Foreskin keratinocyte (primary cell): ENCODE measurements at places on chromosomes 6 and 20. TPM values are rescaled to one million over a fixed set of nuclear protein-coding genes. Genes with fewer than 3 reads are reported as not detected.

The FHL5 gene
- polyA plus RNA-seq, result not detected in 2 replicates

The RFX6 gene
- not detected in 2 replicates for polyA plus RNA-seq

The GPSM3 gene
- polyA plus RNA-seq, result 18.5 and 19.1 TPM in 2 replicates

The MDFI gene
- polyA plus RNA-seq, result 172 and 181 TPM in 2 replicates

The NKAIN4 gene
- polyA plus RNA-seq, result 0.27 and 0.29 TPM in 2 replicates

The UNC5CL gene
- 0.21 and 0.29 TPM in 2 replicates for polyA plus RNA-seq

The RSPH9 gene
- 0.07 and 0.12 TPM in 2 replicates for polyA plus RNA-seq

The ECT2L gene
- polyA plus RNA-seq, result not detected in 2 replicates

The SLPI gene
- polyA plus RNA-seq, result 7.4 and 13.8 TPM in 2 replicates

The POU5F1 gene
- polyA plus RNA-seq, result 0.90 and 1.1 TPM in 2 replicates

The ZNF391 gene
- polyA plus RNA-seq, result 1.3 and 1.6 TPM in 2 replicates

The USP49 gene
- 0.27 and 0.35 TPM in 2 replicates for polyA plus RNA-seq

The EYA4 gene
- polyA plus RNA-seq, result not detected in 2 replicates

The SAMD5 gene
- 0.46 and 0.76 TPM in 2 replicates for polyA plus RNA-seq

The HTR1E gene
- not detected in 2 replicates for polyA plus RNA-seq

The HDGFL1 gene
- not detected in 2 replicates for polyA plus RNA-seq

The MDC1 gene
- 13.9 and 15.8 TPM in 2 replicates for polyA plus RNA-seq

The BPIFB1 gene
- polyA plus RNA-seq, result not detected in 2 replicates

The SCGN gene
- not detected in 2 replicates for polyA plus RNA-seq

The SRXN1 gene
- 33.7 and 41.6 TPM in 2 replicates for polyA plus RNA-seq
